Mesenchymal stem cell (in vitro differentiated cells and primary cell): ENCODE measurements at places on chromosomes 3 and 15.

- DNase-seq = peak; percentile 87
Measured at GRCh38 chr3:150412561-150413231, 4.6 kb downstream of the TSC22D2 start.

DNA sequence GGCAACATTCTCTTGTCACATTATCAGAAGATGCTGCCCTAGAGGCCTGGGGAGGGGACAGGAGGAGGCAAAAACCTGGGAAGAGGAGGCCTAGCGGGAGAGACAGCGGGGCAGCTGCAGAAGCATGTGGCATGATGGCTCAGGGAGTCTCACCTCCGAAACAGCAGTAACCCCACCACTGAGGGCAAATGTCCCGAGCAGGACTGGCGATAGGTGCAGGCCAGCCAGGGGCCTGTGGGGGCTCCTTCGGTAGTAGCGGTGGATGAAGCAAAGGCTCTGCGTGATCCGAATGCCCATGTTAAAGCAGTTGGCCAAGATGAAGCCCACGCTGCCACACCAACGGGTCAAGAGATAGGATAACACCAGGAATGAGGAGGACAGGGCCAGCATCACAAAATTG is 38.0 kb downstream of the RFT1 start:
- no peak for DNase-seq

DNA sequence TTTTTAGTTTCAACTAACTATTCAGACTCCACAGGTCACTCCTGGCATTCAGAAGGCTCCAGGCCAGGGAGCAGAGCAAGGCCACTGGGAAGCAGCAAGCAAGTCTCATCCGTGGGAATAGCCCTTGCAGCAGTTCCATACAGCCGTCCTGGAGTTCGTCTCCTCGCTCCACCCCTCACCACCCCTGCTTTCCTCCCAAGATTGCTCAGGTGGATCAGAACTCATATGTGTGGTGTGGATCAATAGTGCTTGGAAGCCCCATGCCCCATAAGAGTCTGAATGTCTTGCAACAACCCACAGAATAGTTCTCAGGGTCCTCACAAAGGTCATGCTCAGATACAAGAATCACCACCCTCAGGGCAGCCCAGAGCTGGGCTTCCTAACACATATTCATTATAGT is 44.5 kb downstream of the SUSD5 start:
- no peak for DNase-seq

DNA sequence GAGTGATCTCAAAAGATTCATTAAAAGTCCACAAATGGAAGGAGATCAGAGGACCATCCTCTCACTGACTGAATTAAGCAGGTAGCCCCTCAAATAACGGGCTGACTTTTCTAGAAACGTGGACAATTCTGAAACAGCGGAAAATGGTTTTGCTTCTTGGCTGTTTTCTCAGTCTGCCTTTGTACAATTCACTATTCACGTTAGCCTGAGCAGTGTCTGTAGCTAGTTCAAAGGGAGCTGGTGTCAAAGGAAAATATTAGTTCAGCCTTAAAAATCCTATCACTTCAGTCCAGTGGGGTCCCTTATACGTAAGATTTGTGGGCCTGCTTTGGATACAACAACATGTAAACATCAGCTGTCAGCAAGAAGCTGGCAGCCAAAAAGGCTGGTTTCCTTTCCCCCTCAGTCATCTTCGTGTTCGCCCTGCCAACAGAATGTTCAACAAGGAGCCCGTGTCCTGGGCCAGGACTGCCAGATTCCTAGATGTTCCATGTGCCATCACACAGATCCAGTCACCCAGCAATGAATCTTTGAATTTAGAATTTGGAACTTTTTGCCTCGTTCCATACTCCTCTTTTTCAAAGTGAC is 19.3 kb downstream of the LMCD1 start:
- no peak for DNase-seq

- no peak for DNase-seq
Measured at GRCh38 chr3:73324203-73325155, 263.0 kb downstream of the EBLN2 start.

DNA sequence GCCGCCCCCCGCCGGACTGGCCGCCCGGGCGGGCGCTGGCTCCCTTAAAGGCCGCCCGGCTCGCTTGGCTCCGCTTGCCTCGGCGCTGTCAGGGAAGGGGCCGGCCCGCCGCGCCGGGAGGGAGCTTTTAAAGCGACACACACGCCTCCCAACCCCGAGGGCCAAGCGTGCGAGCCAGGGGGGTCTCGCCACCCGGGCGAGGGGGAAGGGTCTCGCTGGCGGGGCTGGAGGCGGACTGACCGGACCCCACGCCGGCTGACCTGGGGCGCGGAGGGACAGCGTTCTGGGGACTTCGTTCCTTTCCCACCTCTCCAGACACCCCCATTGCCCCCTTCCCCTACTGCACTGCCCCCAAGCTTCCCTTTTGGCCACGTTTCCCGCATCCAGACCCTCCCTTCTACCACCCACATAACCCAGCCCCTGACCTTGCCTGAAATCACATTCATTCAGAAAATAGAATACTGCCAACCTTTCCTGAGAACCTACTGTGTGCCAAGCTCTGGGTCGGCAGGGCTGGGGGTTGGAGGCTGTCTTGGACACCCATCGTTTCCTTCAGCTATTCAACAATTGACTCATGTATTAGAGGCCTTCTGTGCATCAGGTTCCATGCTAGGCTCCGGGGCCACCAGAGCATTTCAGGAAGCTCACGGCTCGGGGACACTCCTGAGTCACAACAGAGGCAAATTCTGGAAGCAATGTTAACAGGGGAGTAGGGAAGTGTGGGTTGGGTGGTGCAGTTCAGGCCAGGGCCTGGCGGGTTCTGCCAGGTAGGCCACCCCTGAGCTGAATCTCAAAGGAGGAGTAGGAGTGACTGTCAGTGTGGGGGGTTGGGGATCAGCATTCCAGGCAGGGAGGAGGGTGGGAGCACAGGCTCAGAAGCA is at the start of gene INSYN1:
INSYN1 (minus strand) TSS at position 102 of the 881 bp plus-strand sequence. CDS start 2,221 bp downstream, outside the sequence.
- peak; percentile 40 for DNase-seq

- no peak for DNase-seq
Measured at GRCh38 chr3:140472306-140473020, 205.4 kb upstream of the TRIM42 start.

GRCh38 chr3:147656023-147656422 is 246.9 kb downstream of the ZIC1 start:
- no peak for DNase-seq

DNA sequence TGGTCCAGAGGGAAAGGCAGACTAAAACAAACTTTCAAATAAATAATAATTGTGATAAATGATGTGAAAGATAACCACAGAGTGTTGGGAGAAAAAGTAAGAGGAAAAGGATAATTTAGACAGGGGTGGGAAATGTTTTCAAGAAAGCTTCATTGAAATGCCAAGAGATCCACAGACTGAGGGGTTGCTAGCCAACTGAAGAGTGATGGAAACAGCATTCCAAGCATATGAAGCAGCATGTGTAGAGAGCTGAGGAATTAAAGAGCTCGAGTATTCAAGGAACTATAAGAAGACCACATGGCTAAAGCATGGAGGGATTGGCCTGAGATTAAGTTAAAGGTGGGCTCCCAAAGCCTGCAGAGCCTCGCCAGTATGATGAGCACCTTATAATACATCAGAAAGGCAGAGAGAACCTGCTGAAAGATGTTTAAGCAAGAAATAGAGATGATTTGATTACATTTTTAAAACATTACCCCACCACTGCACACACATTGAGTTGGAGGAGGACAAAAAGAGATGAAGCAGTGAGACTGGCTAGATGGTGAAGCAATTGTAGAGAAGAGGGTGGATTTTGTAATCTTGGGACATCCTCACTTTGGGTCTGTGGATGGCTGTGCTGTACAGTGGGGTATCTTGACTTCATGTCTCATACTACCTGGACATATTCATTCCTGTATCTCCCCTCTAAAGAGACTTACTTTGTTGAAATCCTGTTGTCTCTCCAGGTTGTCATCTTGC is 100.8 kb downstream of the STAC start:
- DNase-seq = no peak

DNA sequence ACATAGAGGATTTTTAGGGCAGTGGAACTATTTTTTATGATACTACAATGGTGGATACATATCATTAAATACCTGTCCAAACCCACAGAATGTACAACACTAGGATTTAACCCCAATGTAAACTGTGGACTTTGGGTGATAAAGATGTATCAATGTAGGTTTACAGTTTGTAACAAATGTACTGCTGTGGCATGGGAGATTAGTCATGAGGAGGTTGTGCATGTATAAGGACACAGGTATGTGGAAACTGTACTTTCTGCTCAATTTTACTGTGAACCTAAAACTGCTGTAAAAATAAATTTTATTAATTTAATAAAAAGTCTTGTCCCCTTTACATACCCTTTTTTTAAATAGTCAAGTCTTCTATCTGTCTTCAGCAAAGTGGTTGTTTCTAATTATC is 322.5 kb upstream of the EPHA3 start:
- DNase-seq = no peak

DNA sequence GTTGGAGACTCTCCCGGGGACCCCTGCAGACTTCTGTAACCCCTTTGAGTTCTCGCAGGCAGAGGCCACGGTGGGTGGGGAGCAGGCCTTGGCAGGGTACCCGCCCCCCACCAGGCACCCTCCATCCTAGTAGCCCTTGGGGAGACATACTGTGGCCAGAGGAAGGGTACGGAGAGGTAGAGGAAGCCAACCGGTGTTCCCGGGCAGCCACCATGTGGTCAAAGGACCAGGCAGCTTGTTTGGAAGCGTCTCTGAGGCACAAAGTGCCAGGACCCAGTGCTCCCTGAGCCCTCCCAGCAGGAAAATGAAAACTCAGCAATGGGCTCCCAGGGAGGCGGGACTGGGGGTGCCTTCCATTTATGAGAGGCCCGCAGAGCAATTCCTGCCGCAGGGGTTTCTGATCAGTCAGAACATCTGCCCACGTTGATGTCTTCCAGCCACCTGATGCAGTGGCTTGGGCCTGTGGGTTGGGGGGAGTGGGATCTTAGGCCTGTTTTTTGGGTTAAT is 53.0 kb upstream of the CGNL1 start:
- DNase-seq = no peak

- DNase-seq = no peak
Measured at GRCh38 chr3:147941969-147942368, 532.8 kb downstream of the ZIC1 start.

DNA sequence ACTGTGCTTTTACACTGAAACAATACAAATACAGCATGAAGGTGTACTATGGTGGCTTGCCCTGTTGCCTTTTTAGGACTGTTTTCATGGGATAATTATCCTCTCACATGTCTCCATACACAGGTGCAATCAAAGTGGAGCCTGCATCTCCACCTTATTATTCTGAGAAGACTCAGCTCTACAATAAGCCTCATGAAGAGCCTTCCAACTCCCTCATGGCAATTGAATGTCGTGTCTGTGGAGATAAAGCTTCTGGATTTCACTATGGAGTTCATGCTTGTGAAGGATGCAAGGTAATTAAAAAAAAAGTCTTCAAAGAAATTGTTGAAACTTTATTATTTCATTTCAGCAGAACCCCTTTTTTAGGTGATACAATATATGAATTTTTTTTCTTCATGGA is 92.3 kb downstream of the PPARG start:
- no peak for DNase-seq

- no peak for DNase-seq
Measured at GRCh38 chr15:38300395-38300794, 47.8 kb downstream of the SPRED1 start.

GRCh38 chr3:12436514-12437220 is 47.6 kb upstream of the TSEN2 start:
- no peak for DNase-seq

GRCh38 chr15:26073430-26074333 is 210.6 kb upstream of the ATP10A start:
- DNase-seq = no peak

- DNase-seq = peak; percentile 89
Measured at GRCh38 chr3:111538681-111539083, 3.3 kb upstream of the CD96 start.

- no peak for DNase-seq
Measured at GRCh38 chr3:197242784-197243432, 55.5 kb downstream of the DLG1 start.

- no peak for DNase-seq
Measured at GRCh38 chr3:31937225-31937624, 43.8 kb downstream of the OSBPL10 start.

DNA sequence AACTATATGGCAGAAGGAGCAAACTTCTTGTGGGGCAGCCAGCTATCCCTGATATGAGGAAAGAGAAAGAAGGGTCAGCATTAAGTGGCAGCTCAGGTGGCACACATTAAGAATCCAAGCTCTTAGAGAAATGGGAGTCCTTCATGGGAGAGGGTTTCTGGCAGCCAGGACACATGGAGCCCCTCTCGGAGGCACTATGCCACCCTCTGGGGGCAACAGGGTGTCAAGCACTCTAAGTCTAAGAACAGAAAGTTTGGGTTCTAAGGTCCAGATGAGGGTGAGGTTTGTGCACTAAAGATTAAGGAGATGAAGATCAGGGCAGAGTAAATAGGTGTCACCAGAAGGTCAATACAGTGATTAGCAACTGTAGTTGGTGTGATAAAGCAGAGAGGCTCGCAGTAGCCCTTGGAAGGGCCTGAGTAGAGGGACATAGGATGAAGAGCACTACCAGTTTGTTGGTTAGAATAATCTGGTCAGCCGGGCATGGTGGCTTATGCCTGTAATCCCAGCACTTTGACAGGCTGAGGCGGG is 89.3 kb downstream of the ST6GAL1 start:
- DNase-seq = no peak

DNA sequence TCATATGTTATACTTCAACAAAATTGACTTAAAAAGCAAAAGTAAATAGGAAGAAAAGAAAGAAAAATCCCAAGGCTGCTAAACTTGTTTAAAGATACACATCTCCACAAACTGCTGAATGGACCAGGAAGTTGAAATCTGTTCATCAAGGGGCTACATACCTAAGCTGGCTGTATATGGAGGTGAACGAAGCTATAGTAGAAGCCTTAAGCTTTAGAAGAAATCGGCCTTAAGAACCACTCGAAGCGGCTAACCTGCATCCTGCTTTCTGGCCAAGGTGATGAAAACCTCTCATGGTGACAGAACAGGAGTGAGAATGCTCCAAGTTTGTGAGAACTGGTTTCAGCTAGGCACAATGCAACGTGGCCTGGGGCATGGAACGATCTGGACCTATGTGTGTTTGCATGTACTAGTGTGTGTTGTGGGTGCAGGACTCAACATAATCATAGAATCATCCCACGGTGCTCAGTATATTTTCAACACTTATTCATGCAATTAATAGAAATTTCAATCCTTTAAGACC is 31.3 kb upstream of the SPTBN5 start:
- DNase-seq = no peak

DNA sequence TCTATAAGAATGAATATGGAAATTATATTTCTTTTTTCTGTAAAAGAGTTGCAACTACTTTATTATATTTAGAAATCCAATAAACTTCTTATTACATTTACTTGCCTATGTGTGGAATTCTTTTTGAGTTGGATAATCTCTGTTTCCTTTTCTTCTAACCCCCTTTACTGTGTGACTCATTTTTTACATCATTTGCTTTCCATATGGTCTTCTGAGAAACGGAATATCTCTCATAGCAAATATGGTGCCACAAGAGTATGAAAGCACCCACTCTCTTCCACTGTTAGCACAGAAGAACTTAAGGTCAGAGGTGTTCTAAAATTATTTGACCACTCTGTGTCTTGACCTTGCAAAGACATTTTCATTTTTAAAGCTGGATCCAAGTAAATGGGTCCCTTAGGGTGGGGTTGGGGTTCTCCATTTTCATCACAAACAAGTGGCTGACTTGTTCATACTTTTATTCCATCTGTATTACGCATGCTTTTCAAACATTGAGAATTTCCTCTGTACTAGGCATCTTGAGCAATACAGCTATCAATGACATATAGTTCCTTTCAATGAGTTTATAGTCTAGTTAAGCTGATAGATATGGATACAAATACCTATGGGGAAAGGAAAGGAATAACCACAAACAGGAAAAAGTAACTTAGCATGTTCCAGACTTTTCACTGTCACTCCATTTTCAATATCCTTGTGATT is 281.1 kb upstream of the TPRG1 start:
- peak; percentile 55 for DNase-seq
